Activated CD4-positive, alpha-beta T cell treated with anti-CD3 and anti-CD28 coated beads, Interleukin-2, amount 10 ng/mL, durations not matched to agents 24 days and 14 days (primary cell): ENCODE measurements at places on chromosomes 11 and 22. TPM values are rescaled to one million over a fixed set of nuclear protein-coding genes. Genes with fewer than 3 reads are reported as not detected.

DNA sequence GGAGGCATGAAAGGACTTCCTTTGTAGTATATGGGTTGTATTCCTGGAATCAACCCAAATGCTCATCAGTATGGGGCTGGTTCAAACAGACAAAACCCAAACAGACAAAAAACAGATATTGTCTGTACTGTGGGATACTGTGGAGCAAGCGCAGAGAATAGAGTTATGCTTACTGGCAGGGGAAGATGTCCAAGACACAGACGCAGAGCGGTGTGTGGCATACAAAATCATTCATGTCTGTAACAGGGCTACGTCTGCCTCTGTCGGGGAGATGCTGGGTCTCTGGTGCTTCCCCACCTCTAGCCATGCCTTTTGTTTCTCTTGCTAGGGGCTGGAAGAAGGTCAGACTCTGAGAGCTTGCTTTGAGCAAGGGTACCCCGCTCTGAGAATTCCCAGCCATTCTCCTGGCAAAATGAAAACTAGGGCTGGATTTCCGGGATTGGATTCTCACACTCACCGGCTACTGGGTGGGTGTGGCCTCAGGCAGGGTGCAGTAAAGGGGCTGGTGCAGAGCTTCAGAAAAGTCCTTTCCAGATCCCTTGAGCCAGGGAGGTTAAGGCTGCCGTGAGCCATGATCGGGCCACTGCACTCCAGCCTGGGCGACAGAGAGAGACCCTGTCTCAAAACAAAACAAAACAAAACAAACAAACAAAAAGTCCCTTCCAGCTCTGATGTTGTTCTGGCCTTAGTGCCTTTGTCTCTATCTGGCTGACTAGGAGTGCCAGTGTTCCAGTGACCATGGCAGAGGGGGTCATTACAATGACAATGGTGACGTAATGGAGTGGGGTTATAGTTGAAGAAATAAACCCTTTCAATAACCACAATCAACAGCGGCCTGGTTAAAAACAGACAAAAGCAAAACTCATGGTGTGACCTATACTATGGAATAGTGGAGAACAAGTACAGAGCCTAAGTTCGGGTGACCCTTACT lies 2.9 kb upstream of the ABCC8 start:
- DNase-seq, result no peak
- H3K27ac ChIP-seq, result no peak overlapping the region
- H3K4me3 ChIP-seq, result no peak overlapping the region
- H3K4me1 ChIP-seq, result no peaks in the 10 kb centered on the region
- peaks cover 67% of the 10 kb centered on the region for H3K27me3 ChIP-seq

- no peak for DNase-seq
- no peak overlapping the region for H3K4me3 ChIP-seq
- H3K27me3 ChIP-seq, result no peaks in the 10 kb centered on the region
- H3K27ac ChIP-seq, result no peak overlapping the region
- peaks cover 55% of the 10 kb centered on the region for H3K4me1 ChIP-seq
These were observed 116.8 kb upstream of the NNMT start for GRCh38 chr11:114179234-114179941.

The PKNOX2 gene
- not detected in 2 replicates for total RNA-seq

The CALCA gene
- total RNA-seq, result not detected in 2 replicates

The MMP12 gene
- total RNA-seq, result not detected in 2 replicates
